ENCODE measurements at places on chromosomes 4 and X. TPM values are rescaled to one million over a fixed set of nuclear protein-coding genes. Genes with fewer than 3 reads are reported as not detected.

GRCh38 chr4:29113960-29114359 lies 1606.2 kb upstream of the PCDH7 start:
- DNase-seq: no peak

- peak; percentile 21 for DNase-seq
Observed at GRCh38 chr4:2788532-2789103, 4.3 kb upstream of the SH3BP2 start.

- DNase-seq: no peak
Observed at GRCh38 chr4:185941461-185941860, 127.5 kb upstream of the TLR3 start.

Gene GLUD2
- 0.74 TPM for total RNA-seq

Gene BRS3
- total RNA-seq: not detected

Gene SERTM2
- total RNA-seq: not detected

DNA sequence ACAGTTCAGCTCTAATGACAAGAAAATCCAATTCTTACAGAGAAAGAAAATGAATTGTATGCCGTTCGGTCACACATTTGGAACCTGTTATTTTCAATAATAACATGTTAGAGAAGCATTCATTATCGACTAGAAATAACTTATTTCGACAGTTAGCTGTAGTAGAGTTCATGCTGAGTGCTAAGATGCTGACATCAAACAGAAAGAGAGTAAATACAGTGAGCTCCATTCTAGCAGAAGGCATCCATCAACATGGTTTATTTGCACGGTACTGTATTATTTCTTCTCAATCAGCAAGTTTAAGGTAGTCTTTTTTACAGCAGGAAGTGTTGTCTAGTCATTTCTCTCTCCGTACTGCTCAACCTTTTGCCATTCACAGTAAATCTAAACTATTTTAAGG lies 732.1 kb downstream of the STIM2 start:
- DNase-seq: no peak

GRCh38 chr4:80790152-80790551 lies 240.4 kb upstream of the BMP3 start:
- DNase-seq: no peak

- DNase-seq: no peak
Observed at GRCh38 chr4:163744861-163745260, 250.4 kb downstream of the TMA16 start.

- DNase-seq: no peak
Observed at GRCh38 chr4:118714682-118715081, 29.5 kb downstream of the METTL14 start.

GRCh38 chr4:179989975-179990374 lies 2253.2 kb upstream of the TENM3 start:
- no peak for DNase-seq

DNA sequence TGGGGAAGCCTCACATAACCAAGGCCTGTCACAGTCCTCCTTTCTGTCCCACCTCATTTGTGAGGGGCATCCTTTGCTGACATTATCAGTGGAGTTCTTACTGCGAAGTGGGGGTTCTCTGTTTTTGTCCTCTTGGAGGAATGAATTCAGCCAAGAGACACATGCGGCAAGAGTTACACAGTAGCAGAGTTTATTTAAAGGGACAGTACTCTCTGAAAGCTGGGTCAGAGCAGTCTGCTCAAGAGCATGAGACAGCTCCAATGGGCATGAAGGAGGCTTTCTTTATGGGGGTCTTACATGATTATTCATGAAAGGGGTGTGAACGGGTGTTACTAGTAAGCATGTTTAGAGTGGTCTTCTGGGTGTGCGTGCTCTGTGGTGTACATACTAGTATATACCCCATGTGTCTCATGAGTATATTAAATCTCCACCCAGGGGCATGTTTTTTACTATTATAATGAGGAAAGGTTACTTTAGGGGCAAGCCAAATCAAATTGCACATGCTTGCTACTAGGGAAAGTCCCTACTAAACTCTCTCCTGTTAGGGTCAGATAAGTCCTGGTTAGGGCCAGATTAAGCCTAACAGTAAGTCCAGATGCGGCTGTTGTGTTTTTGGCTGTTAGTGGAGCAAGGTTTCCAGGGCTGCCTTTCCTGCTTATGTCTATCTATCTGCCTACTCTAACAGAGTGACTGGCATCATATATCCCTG lies 19.8 kb upstream of the LGI2 start:
- DNase-seq: no peak

GRCh38 chr4:149223659-149224058 lies 592.0 kb downstream of the IQCM start:
- no peak for DNase-seq

DNA sequence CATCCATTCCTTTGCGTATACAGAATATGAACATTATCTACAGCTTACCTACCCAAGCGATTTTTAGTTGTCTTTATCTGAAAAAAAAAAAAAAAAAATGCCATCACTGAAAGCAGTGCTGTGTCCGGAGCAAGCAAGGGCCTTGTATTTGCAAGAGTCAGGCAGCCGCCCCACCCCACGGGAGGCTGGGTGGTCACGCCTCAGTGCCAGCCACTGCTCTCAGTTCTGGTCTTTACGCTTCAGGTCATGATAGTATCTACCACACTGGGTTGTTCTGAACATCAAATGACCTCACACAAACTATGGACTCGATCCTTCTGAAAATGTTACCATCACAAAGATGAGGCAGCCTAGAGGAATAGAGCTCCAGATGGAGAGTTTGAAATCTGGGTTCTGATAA lies 62.7 kb upstream of the HELT start:
- DNase-seq: peak; percentile 9

DNA sequence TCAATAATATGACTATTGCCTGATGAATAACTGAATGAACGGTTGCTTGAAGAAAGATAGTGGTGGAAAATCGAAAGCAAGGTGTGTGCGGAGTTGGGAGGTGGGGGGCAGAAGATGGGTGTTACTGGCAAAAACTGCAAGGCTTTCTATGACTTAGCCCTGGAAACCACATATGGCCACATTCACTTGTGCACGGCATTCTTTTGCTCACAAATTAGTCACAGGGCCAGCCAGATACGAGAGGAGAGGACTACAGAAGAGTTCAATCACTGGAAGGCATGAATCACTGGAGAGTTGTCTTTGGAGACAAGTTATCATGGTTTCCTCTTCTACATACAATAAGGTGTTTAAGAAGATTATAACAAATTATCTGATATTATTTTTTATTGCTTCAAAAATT lies 626.5 kb upstream of the CPEB2 start:
- DNase-seq: no peak

- DNase-seq: peak; percentile 84
Observed at GRCh38 chrX:53441531-53442321, 7.6 kb upstream of the HSD17B10 start.

- no peak for DNase-seq
Observed at GRCh38 chr4:41120297-41121217, 93.8 kb downstream of the APBB2 start.

DNA sequence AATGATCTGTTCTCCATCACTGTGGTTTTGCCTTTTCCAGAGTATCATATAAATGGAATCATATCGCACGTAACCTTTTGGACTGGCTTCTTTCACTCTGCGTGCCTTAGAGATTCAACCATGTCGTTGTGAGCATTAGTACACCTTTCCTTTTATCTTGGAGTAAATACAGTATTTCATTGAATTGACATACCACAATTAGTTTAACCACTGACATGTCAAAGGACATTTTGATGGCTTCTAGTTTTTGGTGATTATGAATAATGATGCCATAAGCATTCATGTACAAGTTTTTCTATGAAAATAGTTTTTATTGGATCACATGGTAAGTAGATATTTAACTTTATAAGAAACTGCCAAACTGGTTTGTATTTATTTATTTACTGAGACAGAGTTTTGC lies 35.2 kb downstream of the DDX3X start:
- DNase-seq: no peak

Gene IL1RAPL2
- total RNA-seq: not detected

Gene DKC1
- total RNA-seq: 55.0 TPM

Gene MAGEA10
- not detected for total RNA-seq

DNA sequence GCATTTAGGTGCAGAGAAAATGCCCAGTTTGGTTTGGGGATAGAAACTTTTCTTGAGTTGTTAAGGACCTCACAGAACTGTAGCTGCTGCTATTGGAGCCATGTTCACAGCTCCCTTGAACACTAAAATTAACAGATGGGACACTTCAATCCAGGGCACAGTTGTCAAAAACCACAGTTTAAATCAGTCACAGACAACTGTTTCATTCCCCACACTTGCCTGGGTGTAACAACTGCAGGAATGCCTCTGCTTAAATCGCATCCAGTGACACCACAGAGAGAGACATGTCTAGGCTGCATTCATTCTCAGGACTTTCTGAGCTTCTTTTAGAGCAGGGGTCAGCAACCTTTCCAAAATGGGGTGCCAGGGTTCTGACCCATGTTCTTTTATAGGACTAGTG lies 12.7 kb upstream of the CAPN6 start:
- no peak for DNase-seq

DNA sequence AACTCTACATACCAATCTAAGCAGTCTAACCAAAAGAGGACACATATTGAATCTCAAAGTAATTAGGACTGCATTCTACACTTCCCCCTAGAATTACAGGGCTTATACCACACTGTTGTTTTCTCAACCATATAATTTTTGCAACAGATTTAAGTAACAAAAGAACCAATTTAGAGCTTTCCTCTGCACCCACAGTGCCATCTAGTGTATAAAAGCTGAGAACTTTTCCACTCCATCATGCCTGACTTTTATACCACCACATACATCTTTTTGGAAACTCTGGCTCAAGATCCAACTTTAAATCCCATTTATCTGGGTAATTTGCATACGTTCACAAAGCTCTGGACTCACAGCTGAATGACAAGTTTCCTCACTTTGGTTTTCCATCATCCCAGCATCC lies 99.5 kb downstream of the EFHC2 start:
- DNase-seq: no peak

Gene MAGED1
- total RNA-seq: 68.2 TPM

Gene HMX1
- total RNA-seq: not detected

GRCh38 chr4:25925486-25926201 lies 11.6 kb downstream of the SMIM20 start:
- peak; percentile 47 for DNase-seq

DNA sequence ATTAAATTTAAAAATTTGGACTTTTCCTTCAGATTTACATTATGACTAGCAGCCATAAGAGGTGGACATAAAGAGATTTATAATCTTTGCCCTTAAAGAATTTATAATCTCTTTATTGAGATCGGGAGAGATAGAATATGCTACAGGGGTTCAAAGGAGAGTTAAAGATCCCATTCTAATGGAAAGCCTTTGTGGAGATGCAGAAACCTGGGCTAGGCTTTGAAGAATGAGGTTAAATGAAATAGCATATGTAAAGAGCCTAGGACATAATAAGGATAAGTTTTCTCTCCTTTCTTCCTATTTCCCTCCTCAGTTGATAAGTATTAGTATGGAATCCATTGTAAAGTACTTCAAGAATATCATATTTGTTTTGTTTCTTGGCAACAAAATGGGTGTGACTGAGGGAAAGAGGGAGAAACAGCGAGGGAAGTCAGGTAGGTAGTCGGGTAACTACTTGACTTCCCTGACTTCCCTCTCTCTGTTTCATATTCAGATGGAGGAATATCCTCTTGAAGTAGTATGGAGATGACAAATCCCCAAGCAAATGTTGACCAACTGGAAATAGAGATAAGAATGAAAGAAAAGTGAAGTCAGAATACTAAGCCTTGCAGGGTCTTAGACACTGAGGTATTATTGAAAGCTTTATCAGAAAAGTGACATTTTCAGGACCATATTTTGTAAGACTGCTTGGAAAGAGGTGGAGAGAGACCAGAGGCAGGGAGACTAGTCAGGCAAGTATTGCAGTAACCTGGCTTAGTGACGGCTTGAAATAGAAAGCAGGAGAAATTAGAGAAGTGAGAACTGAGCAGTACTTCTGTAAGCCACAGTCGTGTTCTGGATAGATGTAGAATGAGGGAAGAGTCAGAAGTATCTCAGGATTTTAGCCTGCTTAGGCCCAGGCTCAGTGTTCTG lies 82.9 kb downstream of the PDLIM5 start:
- DNase-seq: no peak

DNA sequence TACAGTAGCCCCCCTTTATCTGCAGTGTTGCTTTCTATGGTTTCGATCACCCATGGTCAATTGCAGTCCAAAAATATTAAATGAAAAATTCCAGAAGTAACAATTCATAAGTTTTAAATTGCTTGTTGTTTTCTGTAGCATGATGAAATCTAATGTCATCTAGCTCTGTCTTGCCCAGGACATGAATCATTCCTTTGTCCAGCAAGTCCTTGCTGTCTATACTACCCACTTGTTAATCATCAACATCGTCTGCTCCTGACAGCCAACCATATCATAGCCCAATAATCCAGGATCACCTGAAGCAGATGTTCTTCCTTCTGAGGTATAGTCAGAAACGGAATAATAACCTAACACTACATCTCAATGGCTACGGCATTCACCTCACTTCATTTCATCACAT lies 79.8 kb downstream of the ADAMTS3 start:
- DNase-seq: no peak

DNA sequence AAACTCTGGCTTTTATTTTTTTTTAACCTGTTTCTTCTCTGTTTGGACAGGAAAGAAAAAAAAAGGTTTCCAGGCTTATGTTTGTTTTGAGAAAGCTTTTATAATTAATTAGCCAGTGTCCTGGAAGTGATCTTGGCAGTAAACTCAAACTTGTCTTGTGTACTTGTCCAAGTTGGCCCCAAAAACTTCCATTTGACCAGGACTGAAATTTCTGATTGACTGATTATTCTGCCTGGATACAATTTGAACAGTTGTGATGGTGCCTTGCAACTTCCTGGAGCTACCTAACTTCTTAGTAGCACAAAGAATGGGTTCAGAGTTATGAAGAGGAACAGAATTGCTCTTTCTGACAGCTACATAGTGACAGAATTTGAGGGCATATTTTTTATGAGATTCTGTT lies 62.0 kb downstream of the SLC4A4 start:
- DNase-seq: no peak

Gene STATH
- not detected for total RNA-seq

GRCh38 chr4:52576326-52576725 lies 82.8 kb downstream of the USP46 start:
- DNase-seq: no peak

- no peak for DNase-seq
Observed at GRCh38 chr4:142248946-142249345, 597.2 kb downstream of the INPP4B start.

DNA sequence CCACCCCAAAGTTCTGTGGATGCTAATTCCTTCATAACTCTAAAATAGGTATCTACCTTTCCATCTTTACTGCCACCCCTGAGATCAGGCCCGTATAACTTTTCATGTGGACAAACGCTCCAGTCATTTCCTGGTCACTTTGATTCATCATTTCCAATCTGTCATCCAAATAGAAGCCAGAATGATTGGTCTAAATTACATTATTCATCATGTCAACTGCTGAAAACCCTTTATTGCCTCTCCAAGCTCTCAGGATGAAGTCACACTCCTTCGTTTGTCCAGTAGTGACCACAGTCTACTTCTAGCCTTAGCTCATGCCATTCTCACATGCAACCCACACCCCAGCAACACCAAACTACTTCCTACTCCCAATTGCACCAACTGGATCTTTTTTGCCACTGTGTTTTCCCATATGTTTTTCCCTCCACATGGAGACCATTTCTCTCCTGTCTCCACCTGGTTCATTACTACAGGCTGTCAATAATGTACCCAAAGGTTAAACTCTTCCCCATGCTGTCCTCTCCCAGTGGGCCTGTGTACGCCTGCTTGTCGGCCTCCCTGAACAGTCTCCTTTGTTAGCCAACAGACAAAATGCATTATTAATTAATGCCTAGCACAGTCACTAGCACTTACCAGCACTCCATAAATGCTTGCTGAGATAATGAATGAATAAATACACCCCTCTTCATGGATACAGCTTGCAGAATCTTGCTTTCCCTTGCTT lies 382.6 kb upstream of the NOCT start:
- DNase-seq: no peak

- DNase-seq: no peak
Observed at GRCh38 chr4:166073783-166074182, 200.7 kb downstream of the TLL1 start.

Gene TMEM31
- not detected for total RNA-seq

Measured in colonic mucosa (tissue), 4 donors.